ENCODE measurements at places on chromosomes 3 and 15. TPM values are rescaled to one million over a fixed set of nuclear protein-coding genes. Genes with fewer than 3 reads are reported as not detected.

Gene ALDH1A3
- total RNA-seq: 93.5 TPM

GRCh38 chr3:150292891-150293290 lies 115.2 kb upstream of the TSC22D2 start:
- no peaks in the 10 kb centered on the region for H3K4me1 ChIP-seq
- no peak for ATAC-seq
- no peak overlapping the region for H3K4me3 ChIP-seq
- no peak overlapping the region for H3K27ac ChIP-seq
- H3K27me3 ChIP-seq: no peaks in the 10 kb centered on the region

- no peak overlapping the region for H3K4me3 ChIP-seq
- H3K27ac ChIP-seq: peak overlapping the region; percentile 11
- peaks cover 7% of the 10 kb centered on the region for H3K4me1 ChIP-seq
- peaks cover 40% of the 10 kb centered on the region for H3K36me3 ChIP-seq
- H3K27me3 ChIP-seq: no peaks in the 10 kb centered on the region
These were observed 34.7 kb downstream of the ANXA2 start for GRCh38 chr15:60363087-60363549.

GRCh38 chr3:18069568-18069967 lies 327.1 kb upstream of the TBC1D5 start:
- ATAC-seq: no peak
- no peak overlapping the region for H3K27ac ChIP-seq
- H3K4me1 ChIP-seq: no peaks in the 10 kb centered on the region
- no peaks in the 10 kb centered on the region for H3K27me3 ChIP-seq
- no peaks in the 10 kb centered on the region for H3K36me3 ChIP-seq

DNA sequence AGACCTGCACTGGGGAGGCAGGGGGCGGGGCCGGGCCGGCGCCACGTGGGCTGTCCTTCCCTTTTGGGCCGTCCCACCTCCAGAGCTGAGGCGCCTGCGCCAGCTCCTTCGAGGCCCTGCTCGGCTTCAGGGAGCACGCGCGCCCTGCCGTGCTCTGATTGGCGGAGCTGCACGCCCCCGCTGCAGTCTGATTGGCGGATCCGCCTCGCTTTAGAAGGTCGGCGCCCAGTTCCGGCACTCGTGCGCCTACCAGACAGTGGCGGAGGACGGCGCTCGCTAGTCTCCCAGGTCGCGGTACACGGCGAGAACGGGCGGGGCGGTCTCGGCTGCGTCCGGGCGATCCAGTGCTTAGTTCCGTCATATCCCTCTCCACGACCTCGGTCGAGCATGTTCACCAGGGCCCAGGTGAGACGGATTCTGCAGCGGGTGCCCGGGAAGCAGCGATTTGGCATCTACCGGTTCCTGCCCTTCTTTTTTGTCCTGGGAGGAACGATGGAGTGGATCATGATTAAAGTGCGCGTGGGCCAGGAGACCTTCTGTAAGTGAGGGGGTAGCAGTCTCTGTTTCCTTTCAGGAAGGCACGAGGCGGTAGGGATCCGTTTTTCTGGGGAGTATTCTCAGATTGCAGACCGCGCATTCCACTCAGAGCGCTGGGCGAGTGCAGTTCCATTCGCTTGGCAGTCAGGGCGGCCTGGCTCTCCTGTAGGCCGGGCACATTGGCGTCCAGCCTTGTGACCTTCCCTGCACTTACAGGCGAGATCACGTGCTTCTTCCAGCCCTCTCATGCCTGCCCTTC lies at the start of gene UQCC5:
UQCC5 (plus strand) TSS at position 237 of the 796 bp plus-strand sequence; CDS start at position 388, 151 bp downstream.
- no peaks in the 10 kb centered on the region for H3K27me3 ChIP-seq
- ATAC-seq: peak; percentile 94
- peak within 1 kb of the TSS; percentile 42 for H3K4me3 ChIP-seq
- H3K4me1 ChIP-seq: peaks cover 78% of the 10 kb centered on the region
